Inflammatory macrophage (primary cell): ENCODE measurements at places on chromosomes 12 and 14.
A peak's percentile ranks its signal among the peaks of the same experiment; 100 is the strongest.

GRCh38 chr12:106429043-106429552 lies 71.5 kb downstream of the POLR3B start:
- DNase-seq: no peak

- no peak for DNase-seq
Measured at GRCh38 chr14:68216957-68217356, 397.4 kb downstream of the RAD51B start.

DNA sequence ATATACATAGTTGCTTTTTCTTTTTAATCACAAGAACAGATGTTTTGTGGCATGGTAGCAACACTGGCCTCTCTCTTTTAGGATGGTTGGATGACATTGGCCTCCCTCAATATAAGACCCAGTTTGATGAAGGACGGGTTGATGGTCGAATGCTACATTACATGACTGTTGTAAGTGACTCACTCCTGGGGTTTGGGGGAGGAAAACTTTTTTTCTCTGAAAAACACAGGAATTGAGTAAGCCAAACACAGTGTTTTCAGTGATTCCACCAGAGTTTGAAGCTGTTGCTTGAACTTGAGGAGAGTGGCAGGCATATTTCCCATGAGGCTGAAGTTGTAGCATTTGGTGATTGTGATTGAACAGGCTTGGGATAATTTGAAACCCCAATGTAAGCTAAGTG lies 13.7 kb upstream of the REP15 start:
- no peak for DNase-seq

- no peak for DNase-seq
Measured at GRCh38 chr14:63421226-63421625, 102.5 kb upstream of the GPHB5 start.

DNA sequence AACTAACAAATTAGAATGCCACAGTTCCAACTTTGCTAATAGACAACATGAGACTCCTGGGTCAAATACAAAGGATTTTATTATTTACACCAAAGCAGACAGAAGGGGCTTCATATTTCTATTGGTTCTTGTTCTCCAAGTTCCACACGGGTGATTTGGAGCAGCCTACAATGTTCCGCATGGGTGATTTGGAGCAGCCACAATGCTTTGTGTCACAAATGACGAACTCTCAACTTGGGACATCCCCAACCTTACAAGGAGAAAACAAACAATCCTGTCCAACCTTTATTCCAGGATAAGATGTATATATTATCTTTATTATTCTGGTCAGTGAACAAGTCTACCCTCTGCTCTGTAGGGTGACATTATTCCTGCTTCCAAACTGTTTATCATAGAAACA lies 694.3 kb upstream of the MGAT4C start:
- no peak for DNase-seq

DNA sequence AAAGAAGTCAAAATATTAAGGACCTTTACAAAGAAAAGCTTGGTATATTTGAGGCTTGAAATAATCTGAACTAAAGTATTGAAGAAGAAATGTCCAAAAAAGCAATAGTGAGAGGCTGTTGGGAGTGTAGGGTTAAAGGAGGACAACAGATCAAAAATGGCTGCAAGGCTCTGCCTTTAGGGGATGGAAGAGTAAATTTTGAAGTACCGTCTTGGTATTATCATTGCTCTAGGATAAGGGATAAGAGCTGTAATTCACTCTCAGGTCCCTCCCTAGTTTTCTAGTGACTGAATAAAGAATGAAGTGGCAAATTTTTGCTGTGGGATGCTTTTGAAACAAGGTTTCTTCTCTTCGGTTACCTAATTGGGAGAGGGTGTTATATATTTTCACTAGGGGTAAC lies 38.7 kb downstream of the LEMD3 start:
- no peak for DNase-seq

DNA sequence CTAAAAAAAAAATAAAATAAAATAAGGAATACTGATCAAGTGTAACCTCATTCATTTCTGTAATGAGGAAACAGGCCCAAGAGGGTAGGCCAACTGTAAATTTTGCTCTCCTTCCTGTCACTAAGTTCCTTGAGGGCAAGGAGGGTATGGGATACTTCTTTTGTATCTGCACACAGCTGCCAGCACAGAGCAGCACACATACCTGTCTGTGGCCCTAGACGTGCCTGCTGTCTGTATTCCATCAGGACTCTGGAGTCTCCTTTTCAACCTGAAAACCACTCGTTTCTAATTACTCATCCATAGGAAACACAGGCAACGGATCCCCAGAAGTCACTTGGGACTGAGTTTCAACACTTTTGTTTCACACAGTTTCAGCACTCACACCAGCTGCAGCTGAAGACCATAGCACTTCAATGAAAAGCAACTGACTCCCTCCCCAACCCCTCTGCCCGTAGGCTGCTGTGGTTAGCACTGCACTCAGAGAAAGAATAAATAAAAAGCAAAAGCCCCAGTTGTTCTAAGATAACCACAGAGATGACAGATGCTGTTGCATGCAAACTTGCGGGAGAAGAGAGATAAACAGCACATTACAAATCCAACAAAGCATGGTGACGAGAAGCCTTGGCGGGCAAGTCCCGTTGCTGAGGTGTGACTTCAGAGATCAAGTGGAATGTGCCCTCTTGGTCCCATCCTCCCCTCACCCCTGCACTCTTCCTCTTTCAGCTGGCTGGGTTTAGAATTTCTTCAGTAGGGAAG lies 24.9 kb downstream of the CRACR2A start:
- DNase-seq: peak; percentile 36

DNA sequence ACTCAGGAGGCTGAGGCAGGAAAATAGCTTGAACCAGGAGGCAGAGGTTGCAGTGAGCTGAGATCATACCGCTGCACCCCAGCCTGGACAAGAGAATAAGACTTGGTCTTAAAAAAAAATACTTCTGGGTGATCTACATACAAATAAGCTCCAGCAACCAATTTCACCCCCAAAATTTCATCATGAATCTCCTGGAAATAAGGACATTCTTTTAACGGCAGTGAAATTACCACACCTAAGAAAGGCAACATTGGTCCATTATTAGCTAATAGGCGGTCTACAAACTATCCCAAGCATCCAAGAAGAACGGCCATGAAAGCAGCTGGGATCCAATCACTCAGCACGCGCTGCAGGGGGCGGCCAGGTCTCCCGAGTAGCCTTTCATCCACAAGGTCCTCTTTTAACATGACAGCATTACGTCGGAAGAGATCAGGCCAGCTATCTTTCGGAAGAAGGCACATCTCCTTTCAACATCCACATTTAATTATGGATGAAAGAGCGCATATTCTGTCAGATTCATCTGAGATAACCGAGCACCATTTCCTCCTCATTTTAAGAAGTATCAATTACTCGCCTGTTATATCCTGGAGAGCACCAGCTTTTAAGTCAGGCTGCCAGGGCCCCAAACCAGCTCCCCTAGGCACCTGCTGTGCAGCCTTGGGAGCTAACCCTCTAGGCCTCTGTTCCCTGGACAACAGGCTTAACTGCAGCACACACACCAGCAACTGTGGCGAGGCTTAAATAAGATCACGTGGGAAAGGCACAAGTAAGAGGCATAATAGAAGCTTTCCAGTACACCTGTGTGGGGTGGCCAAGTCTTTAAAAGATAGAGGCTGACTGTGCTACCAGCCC lies 4.2 kb downstream of the SLC15A4 start:
- DNase-seq: no peak

DNA sequence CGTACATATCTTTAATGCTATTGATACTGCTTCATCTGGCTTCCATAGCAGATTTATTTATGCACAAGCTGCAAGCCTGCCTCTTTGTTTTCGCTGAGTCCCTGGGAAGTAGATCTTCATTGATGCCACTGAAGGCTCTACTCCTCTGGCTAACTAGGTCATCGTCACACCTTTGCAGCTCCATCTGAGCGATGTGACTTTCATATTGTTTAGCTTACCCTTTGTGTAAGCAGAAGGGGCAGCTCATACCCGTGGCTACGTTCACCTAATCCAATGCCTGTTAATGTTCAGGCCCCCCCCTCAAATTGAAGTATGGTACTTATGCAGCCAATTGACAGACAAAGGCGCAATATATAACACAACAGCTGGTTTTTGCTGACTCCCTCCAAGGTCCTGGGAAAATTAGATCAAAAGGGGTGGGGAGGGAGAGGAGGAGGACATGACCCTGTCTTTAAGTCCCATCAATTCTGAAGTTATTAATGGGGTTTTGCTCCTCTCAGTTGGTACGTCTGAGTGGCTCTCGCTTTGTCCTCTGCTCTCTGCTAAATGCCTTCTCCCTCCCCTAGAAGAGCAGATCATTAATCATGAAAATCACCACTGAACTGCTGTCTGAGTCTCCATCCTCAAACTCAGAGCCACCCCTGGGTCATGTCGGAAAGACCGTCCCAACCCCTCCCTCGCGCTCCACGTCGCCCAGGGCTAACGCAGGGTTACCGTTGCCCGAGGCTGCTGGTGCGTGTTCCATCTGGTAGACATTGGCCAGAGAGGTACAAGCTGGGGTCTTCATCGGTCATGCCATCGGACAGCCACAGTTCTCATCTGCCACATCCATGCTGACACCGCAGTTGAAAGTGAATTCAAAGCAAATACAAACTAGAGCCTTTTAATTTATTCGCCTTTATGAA lies 128.8 kb downstream of the ADGRD1 start:
- no peak for DNase-seq

- no peak for DNase-seq
Measured at GRCh38 chr12:39620659-39621658, 1.4 kb upstream of the ABCD2 start.

DNA sequence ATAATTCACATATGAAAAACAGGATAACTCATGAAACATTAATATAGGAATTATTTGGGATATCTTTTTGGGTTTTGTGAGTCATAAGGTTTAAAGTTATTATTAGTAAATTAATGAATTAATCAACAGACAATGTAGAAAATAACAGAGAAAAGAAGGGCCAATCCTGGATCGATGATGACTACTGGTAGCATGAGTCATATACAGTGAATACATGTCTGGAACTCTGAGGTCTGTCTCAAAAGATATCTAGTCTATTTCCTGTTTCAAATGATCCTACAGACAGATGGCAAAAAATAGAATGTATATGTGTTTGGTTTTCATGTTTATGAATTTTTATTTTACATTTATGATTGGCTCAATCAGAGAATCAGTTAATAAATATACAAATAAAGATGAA lies 86.4 kb upstream of the RTL1 start:
- DNase-seq: no peak

DNA sequence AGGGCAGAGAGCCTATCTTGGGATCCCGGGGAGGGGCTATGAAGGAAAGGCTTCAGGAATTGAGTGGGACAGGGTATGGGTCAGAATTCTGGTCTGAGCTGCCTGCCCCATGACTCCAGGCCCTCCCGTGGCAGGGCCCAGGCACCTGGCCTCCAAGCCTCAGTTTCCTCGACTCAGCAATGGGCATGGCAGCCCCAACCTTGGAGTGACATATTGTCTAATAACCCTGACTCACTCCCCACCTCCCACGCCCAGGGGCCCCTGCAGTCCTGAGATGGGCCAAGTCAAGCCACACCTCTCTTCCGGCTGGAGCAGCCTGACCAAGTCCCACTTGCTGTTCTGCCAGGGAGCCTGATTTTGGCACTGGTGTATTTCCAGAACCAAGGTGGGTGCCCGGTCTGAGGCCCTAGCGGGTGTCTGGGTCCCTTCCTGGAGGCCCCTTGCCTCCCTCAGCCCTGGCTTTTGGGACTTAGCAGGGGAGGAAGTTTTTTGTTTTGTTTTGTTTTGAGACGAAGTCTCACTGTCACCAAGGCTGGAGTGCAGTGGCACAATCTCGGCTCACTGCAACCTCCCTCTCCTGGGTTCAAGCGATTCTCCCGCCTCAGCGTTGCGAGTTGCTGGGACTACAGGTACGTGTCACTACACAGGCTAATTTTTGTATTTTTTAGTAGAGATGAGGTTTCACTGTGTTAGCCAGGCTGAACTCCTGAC lies 40.3 kb upstream of the RCOR1 start:
- peak; percentile 39 for DNase-seq

GRCh38 chr12:51867371-51867770 lies 18.9 kb upstream of the FIGNL2 start:
- no peak for DNase-seq

DNA sequence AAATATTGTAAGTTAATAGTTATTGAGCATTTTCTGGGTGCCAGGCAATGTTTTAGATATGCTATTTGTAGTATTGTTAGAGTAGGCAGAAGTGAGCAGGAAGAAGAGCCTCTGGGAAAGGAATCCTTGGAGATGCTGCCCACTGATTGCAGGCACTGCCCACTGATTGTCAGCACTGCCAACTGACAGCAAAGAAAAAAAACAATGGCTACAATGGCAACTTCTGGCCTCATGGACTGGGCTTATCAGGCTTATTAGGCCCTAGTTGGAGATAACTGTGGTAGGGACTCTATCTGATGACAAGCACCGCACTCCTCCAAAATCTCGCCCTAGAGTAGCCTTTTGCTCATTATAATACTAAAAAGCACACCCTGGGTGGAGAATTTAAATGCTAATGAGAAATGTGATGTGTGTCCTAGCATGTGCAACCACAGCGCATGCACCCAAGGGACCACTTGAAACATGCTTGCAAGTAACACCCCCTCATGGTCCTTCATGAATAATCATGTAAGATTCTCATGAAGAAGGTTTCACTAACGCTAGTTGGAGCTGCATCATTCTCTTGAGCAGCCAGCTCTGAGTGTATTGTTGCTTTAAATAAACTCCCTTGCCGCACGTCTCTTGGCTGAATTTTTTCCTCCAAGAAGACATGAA lies 103.5 kb upstream of the PPP4R3A start:
- DNase-seq: no peak

- peak; percentile 13 for DNase-seq
Measured at GRCh38 chr14:31449971-31450610, 7.2 kb downstream of the DTD2 start.

DNA sequence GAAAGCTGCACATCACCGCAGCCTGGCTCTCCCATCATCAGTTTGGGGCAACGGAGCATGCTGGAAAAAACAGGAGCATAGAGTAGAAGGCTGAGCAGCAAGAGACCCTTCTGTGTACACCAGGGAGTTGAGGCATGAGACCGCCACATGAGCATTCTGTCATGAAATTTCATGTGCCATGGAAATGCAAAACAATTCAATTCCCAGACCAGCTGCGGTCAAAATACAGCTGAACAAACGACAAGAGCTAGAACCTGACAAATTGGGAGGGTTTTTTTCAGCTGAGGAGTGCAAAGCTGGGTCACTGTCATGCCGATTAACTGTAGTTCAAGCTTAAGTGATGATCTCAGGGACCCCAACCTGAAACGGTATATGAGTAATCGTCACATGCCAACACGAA lies 37.1 kb downstream of the TMEM30B start:
- no peak for DNase-seq

- DNase-seq: peak; percentile 17
Measured at GRCh38 chr12:78418919-78419318, 445.7 kb upstream of the SYT1 start.
